Activated T-helper 17 cell treated with anti-CD3 and anti-CD28 coated beads, Interleukin-2, amount 50 U/mL, for 72 hours (primary cell): ENCODE measurements at places on chromosomes 4 and X. TPM values are rescaled to one million over a fixed set of nuclear protein-coding genes. Genes with fewer than 3 reads are reported as not detected.
A peak's percentile ranks its signal among the peaks of the same experiment; 100 is the strongest.

DNA sequence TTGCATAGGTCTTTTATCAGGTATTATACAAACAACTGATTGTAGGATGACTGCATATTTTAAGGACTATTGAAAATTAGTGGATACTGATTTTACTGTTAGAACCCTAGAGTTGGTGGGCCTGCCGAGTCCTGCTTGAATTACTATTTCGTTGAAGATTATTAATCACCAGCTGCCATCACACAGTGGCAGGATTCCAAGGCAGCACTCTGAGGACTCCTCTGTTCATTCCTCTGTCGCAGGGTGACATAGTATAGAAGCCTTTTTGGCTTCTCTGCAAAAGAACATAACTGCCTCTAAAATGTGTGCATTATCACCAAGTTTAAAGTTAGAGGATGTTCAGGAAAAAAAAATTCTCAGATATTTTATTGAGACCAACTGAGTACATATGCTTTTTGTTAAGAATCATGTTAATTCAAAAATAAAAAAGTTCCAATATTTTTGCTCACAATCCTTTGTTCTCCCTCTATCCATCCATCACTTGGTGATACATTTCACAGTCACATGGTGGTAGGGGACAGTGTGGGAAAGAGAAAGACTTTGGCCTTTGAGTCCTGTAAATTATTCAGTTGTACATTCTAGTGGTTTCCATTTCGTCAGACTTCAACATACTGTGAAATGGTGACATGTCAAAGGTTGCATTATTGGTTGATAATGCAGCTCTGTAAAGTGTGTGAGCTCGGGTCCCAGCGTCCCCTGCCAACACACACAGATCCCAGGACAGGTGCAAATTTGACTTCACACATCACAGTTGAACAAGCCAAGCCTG lies 332.5 kb downstream of the GRID2 start:
- no peak for ATAC-seq

- peak; percentile 91 for ATAC-seq
These were observed 14.8 kb downstream of the PDK3 start for GRCh38 chrX:24479924-24480323.

DNA sequence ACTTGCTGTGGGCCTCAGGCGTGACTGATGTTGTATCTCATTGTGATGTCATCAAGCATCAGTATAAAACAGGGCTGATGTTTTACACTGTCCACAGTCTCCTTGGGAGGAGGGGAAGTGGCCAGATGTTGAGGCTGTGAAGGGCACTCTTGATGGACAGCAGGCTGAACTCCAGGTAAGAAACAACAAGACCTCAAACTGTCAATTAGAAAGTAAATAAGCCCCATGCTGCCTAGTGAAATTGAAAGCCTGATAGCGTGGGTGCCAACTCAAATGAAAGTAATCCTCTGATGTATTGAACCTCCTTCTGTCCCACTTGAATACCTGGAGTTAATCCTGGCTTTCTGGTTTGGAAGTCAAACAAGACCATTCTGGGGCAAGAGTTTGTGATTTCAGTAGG lies 19.7 kb downstream of the VSIG1 start:
- peak; percentile 28 for ATAC-seq

- no peak for ATAC-seq
These were observed 78.4 kb downstream of the PWWP3B start for GRCh38 chrX:106246511-106246910.

Gene MAGEE2
- not detected for total RNA-seq
